Omental fat pad (tissue), 4 donors: ENCODE measurements at places on chromosomes 7 and 10.

GRCh38 chr10:83373671-83374070 lies 765.6 kb upstream of the GHITM start:
- no peak for DNase-seq

DNA sequence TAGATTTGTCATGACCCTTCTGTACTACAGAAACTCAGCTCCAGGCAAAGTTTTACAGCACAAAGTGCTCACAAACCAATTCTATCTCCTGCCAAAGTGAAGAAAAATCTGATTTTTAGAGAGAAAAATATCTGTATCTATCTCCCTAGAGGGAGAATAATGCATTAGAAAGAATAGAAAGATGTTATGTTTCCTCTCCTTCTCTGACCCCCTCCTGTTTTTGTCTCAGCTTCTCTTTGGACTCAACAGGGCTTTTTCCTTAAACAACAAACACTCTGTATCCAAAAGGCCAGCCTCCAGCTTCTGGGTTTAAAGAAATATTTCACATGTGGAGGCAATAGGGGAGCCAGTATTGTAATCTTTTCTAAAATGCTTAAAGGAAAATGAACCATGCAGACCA lies 627.4 kb downstream of the REEP3 start:
- DNase-seq = no peak

DNA sequence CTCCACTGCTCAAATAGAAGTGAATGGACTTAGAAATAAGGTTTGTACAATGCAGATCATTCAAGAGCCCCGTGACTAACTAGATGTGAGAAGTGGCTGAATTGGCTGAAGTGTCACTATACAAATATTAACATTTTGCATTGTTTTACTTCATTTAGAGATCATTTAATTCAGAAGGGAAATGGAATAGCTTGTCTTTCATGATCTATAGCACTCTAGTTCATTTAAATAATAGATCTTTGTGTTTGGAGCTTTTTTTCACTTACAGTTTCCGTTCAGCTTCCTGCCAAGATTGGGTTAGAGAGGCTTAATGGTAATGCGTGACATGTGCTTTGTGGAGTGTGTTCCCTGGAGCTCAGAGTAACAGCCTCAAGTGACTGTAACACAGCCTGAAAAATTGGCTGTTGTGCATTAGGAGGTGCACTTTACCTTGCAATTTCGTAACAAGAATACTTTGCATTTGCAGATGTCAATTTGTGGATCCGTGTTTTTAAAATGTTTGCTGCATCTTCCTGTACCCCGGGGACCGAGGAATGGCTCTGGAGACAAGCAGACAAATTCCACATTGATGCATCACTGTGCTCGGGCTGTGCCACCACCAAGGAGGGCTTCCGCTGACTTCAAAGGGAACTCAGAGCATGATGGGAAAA lies 170.3 kb downstream of the NRP1 start:
- no peak for DNase-seq

GRCh38 chr10:91634246-91634645 lies 1.4 kb upstream of the PPP1R3C start:
- no peak for DNase-seq

DNA sequence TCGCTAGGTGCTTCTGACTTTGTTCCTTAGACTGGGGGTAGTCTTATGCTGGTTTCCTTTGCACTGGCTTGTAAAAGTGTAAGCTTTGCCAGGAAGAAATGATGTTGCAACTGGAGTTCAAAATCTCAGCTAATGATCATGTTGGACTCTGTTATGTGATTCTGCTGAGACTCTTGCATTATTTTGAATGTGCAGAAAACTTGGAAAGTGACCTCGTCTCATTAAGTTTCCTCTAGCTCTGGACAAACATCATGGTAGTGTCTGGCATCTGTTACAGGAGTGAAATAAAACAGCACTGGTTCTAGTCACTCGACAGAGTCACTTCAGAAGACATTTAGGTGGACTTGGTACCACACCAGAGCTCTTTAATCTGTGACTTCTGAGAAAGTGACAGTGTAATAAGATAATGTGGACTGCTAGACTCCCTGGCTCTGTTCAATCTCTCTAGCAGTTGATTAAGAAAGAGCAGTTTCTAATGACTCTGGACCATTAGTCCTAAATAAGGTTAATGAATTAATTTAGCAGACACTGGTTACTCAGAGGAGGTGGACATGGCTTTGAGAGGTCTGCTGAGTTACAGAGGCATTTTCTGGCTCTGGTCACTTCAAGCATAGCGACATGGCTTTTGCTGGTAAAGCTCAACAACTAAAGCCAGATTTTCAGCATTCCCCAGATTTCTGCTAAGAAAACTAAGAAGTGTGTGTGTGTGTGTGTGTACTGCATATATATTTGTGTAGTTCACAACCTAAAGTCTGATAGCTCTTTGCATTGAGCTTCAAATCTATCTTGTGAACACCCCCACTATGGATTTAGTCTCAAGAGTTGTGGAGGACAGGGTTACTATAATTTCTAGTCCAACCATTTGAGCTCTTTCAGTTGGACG lies 2.0 kb downstream of the NRP1 start:
- DNase-seq = no peak
